GM06990 (cell line): ENCODE measurements at places on chromosomes 2 and 18.

DNA sequence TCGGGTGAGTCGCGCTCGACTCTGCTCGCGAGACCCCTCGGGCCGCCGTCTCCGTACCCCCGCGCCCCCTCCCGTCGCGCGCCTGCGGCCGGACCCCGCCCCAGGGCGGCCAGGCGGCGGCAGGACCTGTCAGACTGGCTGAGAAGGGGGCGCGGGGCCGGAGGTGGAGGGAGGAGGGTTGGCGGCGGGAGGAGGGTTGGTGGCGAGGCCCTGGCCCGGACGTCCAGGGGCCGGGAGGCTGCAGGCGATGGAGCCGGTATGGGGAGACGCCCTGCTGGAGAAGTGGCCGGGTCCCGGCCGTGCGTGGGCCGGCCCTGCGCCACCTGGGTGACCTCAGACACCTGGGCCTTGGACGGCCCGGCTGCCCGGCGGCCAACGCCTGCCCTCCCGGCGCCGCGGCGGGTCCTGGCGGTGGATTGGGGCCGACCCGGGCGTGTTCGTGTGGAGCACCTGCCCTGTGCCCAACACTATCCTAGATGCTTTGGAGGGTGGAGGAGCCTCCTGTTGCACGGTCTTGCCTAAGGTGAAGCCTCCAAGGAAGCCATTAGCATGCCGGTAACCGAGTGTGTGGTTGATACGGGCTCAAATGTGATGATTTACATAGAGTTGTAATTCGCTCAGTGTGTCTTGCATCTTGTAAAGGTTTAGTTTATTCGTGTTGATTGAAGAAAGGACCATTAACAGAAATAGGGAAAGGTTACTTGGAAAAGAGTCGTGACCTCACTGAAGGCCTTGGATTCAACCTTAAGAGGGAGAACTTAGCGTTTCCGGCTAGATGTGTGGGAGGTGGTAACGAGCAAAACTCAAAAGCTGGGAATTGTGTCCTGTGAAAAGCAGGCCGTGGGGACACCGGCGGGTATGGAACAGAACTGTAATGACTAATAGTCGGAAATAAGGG, 550 bp downstream of the MYL12B start:
- DNase-seq = no peak

DNA sequence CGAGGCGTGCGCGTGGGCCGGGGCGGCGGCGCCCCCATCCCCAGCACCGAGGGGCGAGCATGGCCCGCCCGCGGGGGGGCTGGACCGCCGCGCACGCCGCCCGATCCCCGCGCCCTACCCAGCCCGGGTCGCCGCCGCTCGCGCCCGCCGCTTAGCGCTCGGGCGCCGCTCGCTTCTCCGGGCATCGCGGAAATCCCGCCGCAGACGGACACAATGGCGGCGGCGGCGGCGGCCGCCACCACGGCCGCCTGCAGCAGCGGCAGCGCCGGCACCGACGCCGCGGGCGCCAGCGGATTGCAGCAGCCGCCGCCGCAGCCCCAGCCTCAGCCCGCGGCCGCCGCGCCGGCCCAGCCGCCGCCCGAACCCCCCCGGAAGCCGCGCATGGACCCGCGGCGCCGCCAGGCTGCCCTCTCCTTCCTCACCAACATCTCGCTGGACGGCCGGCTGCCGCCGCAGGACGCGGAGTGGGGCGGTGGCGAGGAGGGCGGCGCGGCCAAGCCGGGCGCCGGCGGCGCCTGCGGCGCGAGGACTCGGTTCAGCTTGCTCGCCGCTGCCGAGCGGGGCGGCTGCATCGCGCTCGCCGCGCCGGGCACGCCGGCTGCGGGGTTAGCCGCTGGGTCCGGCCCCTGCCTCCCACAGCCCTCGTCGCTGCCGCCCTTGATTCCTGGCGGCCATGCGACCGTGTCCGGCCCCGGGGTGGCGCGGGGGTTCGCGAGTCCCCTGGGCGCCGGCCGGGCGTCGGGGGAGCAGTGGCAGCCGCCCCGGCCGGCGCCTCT, 453 bp downstream of the CABLES1 start:
- DNase-seq = peak; percentile 59

GRCh38 chr2:174764280-174765255, at the start of gene CHRNA1:
Gene CHRNA1, minus strand, starts transcription at chr2:174764472. Its CDS starts 78 bp downstream, at chr2:174764394.
- no peak for DNase-seq

- no peak for DNase-seq
Observed at GRCh38 chr2:71156573-71156972, 26.1 kb downstream of the MPHOSPH10 start.

DNA sequence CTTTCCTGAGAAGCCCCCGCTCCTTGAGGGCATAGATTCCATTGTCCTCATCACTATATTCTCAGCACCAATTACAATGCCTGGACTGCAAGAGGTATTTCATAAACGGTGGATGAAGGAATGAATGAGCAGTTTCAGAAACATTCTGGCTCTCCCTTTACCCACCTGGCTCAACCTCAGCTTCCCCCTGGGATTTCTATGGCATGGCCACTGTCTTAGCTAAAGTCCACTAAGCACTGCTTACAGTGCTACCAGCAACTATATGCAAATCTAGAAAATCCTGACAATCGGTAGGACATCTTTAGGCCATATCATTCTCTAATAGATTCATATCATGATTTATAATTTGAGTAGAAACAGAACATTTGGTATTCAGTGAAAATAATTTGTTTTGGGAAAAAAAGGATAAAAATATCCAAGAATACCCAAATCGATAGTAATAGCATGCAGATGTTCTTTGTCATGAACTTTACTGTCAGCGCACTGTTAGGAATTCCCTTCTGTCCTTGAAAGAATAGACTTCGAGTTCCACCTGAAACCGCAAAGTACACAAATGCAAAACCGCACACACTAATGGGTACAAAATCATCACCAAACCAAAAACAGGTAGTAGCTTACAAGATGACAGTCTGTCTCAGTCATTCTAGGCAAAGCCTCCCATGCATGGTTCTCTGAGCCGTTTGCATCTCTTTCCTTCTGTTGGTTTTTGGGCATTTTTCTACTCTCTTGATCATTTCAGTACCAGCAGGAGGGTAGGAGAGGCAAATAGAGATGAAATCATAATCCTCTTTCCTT, 303.6 kb upstream of the ID2 start:
- DNase-seq = peak; percentile 64

DNA sequence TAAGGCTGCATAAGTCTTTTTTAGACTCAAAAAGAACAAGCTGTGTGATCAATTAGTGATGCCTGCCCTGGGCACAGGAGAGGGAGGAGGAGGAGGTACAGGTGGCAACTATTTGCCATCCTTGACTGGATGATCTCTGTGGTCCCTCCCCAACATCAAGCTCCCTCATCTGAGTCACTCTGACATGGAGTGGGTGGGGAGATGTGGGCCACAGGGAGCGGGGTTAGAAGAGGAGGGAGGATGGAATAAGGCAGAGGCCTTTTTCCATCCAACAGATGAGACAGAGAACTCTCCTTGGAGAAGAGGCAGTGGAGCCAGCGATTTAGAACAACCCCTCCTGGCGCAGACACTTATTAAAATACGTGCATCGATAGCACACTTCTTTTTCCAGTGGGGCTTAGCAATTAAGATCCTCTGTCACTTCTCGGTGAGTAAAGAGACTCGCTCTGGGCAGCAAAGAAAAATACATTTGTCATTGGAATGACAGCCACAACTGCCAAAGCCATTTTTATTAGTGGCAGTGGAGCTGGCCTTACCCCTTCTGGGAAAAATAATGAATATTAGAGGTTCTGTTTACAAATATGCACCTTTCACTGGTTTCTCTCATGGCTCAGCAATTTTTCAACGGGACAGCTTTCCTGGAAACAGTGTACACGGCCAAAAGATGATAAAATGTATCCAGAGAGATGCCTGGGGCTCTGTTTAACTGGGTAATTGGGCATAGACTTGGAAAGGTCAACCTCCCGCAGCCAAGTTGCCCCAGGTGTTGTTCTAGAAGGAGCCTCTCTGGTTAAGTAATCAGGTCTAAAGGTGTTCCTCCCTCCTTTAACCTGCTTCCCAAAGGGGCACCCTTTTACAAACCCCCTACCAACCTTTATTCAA, 238.4 kb upstream of the CXCR4 start:
- no peak for DNase-seq

DNA sequence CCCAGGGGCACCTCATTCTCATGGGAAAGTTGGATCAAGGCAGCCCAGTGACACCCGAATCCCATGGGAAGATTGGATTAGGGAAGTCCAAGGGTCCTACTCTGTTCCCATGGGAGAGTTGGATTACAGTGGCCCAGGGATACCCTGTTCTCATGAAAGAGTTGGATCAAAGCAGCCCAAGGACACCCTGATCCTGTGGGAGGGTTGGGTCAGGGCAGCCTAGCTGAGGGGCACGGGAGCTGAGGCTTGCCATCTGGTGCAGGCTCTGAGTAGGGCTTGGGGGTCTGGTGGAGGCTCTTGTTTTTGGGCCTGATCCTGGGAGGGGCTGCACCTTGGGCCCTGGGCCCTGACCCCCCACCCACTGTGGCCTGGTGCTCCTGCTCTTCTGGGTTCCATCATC, 87.1 kb downstream of the ACKR3 start:
- DNase-seq = no peak

DNA sequence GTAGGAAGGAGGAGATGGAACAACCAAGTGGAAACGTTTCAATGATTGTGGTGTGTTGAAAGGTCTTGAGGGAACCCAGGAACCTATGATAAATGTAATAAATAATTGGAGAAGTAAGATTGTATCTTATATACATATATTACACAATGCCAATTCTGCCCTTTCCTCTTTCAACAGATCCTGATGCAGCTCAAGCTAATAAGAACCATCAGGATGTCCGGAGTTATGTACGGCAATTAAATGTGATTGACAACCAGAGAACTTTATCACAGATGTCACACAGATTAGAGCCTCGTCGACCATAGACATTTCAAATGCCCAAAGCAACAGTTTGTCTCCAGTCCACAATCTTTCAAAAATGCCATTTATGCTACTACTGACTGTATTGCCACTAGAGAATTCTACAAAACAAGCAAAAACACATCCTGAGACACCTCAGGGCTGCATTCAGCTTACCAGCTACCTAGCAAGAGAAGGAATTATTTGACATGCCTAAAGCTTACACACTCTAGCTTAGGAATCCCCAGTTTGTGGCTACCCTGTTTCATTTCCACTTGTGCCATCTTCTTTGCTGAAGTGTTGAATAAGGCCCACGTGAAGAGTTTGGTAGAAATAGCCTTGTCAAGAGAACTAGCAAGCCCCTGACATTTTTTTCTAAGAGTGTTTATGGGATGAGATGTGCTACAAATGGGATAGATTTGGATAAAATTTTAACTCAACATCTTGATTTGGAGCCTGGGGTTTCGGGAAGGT, 24.0 kb upstream of the MAP3K20 start:
- DNase-seq = no peak

GRCh38 chr2:176542476-176542875, 273.2 kb downstream of the MTX2 start:
- DNase-seq = no peak

DNA sequence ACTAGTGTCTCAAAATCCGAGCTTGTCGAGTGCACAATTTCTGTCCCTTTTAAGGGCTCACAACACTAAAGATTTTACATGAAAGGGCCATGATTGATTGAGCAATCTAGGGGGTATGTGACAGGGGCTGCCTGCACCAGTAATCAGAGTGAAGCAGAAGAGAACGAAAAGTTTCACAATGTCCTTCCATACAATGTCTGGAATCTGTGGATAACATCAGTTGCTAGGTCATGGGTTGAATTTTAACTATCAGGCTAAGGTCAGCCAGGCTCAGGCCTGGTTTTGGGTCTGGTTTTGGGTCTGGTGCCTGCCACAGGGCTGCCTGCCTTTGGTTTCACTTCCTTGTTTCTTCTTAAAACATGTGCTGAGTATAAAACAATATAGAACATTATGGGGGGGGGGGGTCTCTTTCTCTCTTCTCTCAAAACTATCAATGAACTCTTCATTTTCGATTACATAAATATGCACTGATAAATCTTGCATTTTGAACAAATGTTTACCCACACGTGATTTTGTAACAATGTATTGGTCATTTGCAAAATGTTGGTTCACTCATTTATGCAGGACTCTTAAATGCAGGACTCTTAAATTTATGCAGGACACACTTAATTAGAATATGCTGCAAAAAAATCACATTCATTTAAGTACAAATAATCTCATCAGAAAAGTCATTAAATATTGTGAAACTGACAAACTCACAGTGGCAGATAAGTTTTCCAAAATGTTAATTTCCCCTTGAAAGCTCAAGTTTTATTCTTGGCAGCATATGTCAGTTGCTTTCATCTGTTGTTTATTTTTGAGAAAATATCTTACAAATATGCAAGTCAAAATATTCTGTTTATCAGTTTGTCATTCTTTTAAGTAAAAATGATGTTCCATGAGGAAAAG, 290.5 kb upstream of the KYNU start:
- no peak for DNase-seq

DNA sequence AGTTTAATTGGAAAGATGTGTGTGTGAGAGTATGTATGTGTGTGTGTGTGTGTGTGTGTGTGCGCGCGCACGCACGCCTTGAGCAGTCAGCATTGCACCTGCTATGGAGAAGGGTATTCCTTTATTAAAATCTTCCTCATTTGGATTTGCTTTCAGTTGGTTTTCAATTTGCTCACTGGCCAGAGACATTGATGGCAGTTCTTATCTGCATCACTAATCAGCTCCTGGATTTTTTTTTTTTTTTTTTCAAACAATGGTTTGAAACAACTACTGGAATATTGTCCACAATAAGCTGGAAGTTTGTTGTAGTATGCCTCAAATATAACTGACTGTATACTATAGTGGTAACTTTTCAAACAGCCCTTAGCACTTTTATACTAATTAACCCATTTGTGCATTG, 48.0 kb downstream of the FEZ2 start:
- DNase-seq = no peak

DNA sequence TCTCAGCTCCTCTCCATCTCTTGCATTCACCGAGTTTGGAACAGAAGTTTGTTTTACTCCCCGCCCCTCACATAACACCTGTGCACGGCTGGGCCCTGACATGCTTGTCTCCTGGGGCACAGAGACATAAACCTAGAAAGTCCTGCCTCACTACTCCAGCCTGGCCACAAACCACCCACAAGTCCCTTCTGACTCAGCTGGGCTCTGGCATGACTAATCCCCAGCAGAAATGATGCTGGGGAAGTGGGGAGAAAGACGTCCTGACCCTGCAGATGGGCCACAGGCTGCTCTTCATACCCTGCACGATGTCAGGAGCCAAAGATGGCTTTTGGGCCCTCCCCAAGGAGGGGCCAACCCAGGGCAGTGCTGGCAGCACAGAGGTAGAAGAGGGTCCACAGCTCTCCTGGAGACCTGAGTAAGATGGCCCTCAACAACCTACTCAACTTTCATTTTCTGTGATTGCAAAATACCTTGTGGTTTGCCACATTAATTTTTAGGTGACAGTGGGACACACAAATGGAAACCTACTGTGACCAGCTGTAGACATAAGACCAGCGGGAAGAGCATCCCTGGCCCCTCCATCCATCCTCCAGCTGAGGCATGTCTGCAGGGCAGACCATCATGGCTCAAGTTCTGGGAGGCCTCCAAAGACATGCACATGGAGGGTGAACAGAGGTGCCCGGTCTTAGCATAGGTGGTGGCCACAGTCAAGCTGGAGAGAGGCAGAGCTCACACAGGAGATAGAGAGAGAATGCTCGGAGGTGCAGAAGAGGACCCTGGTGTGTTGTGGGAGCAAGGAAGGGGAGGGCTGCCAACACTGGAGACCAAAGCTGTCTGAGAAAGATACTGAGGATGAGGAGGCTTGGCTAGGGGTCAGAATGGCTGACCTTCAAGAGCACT, 40.0 kb downstream of the DNMT3A start:
- peak; percentile 85 for DNase-seq
